ENCODE measurements at places on chromosomes 4 and X.

GRCh38 chr4:25377572-25378436 lies 741 bp downstream of the ANAPC4 start:
- no peak for DNase-seq

DNA sequence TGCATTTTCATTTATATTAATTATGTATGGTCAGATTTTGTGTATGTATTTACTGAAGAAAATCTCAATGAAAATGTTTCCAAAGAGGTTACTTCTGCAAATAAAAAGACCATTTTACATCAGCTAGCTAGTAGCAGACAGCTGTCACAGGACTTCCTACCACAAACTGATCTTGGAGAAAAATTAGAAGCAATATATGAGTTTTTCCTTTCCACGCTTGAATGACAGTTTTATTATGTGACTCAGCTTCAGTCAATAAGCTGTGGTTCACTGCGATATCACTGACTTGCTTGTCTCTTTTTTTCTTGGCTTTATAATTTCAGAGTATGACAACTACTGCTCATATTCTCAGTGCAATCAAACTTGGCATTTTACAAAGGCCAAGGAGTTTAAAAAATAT lies 787.4 kb upstream of the GALNTL6 start:
- DNase-seq: no peak

GRCh38 chr4:121150003-121150402 lies 14.1 kb downstream of the TNIP3 start:
- no peak for DNase-seq

DNA sequence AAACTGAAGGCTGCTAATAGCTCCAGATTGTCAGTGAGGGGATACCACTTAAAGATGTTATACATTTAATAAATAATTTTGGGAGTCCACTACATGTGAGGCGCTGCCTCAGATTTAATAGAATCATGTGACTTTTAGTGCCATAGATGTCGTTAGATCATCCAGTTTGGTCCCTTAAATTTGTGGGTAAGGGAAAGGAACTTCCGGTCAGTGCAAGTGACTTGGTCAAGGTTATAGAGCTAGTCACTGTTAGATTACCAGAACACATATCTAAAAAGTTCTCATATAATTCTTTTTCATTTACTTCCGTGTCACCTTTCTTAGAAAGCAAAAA lies 529 bp upstream of the UBA6 start:
- DNase-seq: no peak

DNA sequence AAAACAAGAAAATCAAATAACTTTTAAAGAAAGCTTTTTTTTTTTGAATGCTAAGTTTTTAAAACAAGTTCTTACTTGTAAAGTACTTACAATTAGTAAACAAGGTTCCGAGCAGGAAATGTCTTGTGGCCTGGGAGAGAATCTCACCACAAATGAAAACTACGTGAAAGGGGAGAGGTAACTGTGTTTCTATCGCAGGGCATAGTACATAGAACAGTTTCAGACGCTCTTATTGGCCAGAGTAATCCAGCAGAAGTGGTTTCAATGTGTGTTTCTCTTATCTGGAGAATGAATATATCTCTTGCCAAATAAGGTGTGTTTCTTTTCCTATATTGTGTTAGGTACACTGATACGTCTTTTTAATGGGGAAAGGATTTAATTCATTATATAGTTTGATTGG lies at the start of gene PLAC8:
PLAC8 (minus strand) TSS at position 154 of the 400 bp plus-strand sequence. CDS start 6,808 bp downstream, outside the sequence.
- no peak for DNase-seq

DNA sequence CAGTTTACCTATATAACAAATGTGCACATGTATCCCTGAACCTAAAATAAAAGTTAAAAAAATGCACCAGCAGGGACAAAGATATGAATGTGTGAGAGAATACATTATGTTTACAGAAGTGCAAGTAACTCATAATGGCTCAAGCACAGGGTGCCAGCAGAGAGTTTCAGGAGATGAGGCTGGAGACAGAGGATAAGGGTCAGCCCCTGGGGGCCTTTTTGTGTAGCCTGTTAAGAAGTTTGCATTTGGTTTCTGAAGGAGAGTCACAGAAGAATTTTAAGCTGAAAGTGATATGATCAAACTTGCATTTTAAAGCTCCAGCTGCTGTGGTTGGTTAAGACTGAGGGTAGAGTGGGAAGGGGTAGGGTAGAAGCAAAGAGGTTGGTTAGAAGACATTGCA lies 48.6 kb upstream of the CAPN6 start:
- DNase-seq: no peak

DNA sequence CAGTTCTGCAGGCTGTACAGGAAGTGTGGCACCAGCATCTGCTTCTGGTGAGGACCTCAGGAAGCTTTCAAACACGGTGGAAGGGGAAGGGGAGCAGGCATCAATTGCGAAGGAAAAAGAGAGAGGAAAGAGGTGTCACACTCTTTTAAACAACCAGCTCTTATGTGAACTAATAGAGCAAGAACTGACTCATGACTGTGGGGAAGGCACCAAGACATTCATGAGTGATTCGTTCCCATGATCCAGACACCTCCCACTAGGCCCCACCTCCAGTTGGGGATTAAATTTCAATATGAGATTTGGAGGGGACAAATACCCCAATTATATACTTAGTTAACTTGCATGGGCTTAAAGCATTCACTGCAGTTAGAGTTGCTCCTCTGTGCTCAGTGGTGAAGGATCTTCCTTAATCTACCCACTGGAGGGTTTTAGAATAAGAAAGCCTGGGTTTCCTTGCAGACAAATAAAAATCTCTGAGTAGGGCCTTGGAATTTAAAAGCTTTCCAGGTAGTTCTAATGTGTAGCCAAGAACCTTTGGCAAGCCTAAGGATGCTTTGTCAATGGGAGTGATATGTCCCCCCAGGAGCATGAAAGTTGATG lies 60.0 kb downstream of the SYNPO2 start:
- DNase-seq: no peak

DNA sequence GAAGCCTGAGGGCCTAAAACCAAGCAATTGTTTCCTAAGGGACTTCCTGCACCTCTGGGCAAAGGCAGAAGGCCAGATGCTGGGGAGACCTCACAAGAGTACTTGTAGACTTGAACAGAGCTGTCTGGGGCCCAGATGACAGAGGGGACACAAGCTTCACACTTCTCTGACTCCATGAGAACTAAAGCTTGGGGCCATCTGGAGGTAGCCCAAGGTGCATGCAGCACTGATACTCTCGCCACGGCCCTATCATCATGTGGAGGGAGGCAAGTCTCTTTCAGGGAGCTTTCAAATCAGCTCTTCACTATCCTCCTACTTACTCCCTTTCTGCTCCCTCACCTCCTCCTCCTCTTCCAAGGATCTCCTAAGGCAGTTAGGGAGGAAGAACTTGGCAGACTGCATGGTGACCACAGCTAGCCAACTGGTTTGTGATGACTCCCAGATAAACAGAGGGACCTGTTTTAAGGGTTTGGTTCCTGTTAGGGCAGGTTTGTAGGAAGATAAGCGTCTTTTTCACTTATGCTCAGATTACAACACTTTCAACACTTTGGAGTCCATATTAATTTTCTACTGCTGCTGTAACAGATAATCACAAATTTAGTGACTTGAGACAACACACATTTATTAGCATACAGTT lies 23.8 kb downstream of the MSL3 start:
- DNase-seq: no peak

GRCh38 chrX:120014354-120015130 lies 62.9 kb downstream of the RHOXF2B start:
- DNase-seq: no peak

DNA sequence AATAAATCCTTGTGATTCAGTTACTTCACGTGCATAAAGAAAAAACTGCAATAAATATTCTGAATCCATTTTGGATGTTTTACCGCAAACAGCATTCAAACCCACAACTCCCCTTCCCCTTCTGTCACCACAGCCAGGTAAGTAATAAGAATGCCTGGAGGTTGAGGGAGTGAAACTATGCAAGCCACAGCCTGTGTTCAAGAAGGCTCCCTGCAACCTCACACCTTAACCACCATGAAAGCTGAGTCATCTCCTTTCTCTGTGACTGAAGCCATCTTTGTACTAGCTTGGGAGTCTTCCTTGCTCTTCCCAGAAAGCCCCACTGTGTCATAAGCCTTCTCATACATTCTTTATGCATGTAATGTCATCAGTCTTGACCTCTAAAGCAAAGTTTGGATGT lies 297.0 kb upstream of the PUDP start:
- no peak for DNase-seq

GRCh38 chr4:83208371-83209365 lies 75.9 kb downstream of the COQ2 start:
- no peak for DNase-seq

DNA sequence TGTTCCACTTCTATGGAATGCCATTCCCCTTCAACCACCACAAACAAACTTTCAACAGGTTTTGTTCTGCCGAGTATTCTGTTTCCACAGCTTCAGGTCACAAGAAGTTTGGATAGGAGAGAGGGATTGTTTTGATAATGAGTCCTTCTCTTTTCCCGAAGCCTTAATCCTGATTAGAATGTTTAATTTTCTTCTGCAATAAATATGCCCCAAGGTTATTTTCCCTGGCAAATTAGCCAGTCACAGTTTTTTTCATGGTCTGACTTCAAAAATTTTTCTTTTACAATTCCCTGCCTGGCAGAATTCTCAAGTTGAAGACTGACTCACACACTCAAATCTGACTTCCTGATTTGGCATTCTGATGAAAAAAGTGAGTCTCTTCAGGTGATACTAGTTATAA lies 33.1 kb upstream of the EDNRA start:
- no peak for DNase-seq

DNA sequence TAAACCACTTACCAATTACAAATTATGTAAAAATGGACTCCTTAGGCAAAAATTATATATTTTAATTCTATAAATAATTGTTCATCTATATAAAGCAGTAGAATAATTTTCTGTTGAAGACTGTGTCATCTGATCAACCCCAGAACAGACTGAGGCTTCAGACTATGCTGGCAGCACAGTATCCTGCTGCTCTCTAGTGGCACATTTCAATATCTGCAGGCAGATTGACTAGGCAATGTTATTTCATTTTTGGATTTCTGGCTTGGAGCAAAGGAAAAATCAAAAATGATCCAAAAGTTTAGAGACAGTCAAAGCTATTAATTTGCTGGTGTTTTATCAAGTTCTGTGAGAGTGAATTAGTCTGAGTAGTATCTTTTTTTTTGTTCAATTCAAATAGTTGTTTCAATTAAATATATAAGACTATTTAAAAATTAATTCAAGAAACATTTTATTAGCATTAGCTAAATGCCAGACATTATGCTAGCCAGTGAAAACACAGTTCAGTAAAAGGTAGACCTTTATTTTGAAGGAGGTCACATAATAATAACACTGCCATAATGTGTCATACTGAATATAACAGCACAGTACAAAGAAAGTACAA lies 21.3 kb upstream of the SULT1E1 start:
- no peak for DNase-seq

GRCh38 chrX:15645266-15645665 lies 19.3 kb downstream of the CLTRN start:
- DNase-seq: no peak

DNA sequence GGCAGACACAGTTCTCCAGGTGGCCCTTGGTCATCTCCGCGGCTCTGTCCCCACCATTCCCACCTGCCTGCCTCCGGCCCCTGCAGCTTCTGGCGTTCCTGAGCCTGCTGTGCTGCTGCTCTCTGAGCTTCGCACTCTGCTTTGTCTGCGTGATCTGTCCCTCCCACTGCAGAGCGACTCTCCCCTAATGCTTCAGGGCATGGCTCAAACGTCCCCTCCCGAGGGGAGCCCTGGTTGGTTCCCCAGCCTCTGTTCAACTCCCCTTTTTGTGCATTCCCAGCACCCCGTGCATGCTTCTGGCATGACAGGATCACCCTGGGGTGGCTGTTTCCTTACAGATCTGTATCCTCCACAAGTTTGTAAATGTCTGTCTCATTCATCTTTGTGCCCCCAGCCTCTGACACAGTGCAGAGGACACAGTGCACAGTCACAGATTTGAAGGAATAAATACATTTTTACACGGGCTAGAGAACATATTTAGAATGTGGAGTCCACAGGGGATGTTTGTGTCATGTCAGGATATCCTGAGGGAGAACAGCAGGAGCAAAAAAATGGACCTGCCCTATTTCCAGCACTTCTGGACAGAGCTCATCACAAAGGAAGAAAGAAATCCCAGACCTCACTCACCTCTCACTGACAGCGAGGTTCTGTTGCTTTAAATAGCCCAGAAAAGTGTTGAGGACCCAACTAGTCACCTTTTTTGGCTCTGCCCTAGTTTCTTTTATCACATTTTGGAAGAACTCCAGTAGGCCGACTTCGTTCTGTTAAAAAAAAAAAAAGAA lies 72.6 kb downstream of the GATB start:
- DNase-seq: no peak

GRCh38 chr4:169259271-169259670 lies 11.5 kb downstream of the SH3RF1 start:
- DNase-seq: no peak

DNA sequence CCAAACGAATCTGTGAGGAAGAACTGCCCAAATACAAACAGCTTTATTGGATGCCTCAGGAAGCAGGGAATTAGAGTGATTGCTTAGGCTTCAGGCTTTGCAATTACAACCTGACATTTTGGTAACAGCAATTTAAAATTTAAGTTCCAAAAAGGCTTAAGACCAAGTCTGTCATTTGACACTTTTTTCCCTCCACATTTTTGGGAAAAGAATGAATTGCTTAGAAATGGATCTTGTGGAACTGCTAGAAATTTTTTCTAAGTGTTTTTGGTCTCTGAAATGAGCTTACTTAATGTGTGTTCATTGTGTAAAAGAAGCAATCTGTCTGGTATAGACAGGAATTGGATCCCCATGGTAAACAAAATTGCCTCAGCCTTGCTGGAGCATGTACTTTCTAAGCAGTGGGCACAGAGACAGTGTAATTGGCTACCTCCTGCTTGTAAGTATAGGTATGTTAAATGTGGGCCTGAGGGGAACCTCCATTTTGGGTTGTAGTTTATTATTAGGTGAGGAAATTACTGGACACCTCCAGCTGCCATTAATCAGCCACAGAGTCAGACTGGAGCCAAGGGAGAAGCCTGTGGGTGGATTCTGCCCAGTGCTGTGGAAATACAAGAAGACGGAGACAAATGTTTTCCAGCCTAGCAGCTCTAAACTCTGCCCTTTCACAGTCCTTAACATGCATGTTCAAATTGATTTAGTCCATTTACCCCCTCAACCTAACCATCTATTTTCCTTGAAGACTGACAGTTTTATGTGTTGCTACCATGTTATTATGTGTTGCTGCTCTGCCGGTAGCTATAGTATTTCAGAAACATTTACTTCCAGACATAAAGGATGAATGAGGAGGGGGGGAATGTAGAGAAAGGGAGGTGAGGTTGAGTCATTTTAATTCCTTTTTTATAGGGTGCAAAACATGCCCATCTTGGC lies 473.0 kb downstream of the SPRY1 start:
- no peak for DNase-seq

DNA sequence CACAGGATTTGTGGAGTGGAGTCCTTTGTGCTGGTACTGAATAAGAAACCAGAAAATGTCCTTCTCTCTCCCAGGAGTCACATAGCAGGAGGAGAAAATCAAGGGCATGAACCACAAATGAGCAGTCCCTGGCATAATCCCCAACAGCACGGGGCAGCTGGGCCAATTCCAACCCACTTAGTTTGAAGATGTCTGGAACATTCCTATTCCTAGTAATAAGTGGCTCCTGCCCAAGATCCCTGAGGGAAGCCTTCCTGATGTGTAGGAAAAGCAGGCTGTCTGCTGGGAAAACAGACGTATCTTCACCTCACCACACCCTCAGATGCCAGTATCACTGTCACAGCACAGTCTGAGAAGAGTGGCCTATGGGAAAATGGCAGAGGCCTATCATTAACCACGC lies 182.8 kb upstream of the MAP3K15 start:
- DNase-seq: no peak

Measured in stimulated activated CD4-positive, alpha-beta T cell treated with anti-CD3 and anti-CD28 coated beads, Interleukin-15, amount 100 ng/mL, for 1 hour (primary cell).